ENCODE measurements at places on chromosomes 6 and 20.

GRCh38 chr6:4264081-4264480 lies 128.7 kb upstream of the ECI2 start:
- no peak for DNase-seq

DNA sequence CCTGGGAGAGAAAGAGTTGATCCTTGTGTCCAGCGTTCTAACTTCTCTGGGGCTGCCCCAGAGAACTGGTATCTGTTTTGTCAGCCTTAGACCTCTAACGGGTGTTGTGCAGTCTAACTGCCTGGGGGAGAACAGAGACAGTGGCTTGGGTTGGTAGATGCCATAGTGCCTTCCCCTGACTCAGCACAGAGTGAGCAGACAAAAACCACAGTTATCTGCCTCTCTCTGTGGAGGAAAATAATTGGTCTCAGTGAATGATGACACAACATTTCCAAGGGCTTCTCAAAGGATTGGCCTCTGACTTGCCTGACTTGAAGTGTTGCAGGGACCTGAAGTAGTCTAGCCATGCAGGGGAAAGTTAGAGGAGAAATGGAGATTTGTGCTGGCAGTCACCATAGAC lies 226.2 kb upstream of the MAN1A1 start:
- no peak for DNase-seq

- no peak for DNase-seq
Observed at GRCh38 chr6:56169366-56169765, 78.0 kb downstream of the COL21A1 start.

DNA sequence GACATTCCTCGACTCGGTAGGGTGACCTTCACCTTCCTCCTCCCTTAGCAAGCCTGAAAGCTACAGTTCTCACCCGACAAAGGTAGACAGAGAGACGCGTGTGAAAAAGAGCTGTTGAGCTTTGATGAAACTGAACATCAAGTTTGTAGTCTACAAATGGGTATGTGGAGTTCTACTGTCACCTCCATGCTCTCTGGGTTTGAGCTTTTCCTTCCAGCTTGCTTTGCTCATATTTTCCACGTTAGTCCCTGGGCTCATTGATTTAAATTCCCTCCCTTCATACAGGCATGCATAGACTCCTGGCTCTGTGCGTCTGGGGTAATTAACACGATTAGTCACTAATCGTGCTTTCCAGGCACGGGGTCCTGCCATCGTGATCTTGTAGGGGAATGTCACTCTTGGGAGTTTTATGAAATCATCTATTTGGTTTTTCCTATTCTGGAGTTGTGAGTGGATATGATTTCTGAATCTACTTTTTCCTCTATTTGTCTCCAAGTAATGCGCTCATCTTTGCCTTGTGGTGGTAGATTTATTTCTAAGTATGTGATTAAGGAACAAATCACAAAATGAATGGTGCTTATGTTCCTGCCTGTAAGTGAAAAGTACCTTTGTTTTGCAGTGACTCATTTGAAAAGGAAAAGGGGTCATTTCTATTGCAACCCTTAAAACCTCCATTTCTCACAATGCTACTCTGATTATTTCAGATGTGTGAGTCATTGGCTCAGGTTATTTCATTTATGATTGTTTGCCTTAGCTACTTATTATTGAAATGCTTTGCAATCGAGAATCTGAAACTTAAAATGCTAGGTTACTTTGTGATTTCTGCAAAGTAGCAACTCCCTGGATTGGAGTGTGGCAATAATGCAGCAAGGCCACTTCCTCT lies 154.6 kb downstream of the ZDHHC14 start:
- peak; percentile 78 for DNase-seq

DNA sequence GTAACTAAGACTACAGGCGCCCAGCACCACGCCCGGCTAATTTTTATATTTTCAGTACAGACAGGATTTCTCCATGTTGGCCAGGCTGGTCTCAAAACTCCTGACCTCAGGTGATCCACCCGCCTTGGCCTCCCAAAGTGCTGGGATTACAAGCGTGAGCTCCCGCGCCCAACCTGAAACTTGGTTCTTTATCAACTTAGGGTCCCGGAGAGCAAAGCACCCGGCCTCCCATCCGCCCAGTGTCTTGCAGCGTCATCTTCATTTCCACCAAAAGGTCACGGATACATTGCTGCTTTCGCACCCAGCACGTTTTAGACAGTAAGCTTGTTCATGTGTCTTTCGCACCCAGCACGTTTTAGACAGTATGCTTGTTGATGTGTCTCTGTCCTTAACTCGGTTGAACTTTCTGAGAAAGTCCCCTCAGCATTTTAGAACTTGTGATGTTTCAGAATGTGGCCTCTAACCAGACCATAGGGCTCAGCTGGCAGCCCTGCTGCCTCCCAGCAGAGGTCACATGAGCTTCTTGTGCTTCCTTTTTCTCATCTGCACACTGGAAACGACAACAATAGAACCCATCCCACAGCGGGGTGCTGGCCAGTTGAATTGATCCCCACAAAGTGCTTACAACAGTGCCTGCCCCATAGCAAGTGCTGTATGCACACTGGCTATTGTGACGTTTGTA lies 48.8 kb downstream of the PRR18 start:
- DNase-seq: peak; percentile 66

DNA sequence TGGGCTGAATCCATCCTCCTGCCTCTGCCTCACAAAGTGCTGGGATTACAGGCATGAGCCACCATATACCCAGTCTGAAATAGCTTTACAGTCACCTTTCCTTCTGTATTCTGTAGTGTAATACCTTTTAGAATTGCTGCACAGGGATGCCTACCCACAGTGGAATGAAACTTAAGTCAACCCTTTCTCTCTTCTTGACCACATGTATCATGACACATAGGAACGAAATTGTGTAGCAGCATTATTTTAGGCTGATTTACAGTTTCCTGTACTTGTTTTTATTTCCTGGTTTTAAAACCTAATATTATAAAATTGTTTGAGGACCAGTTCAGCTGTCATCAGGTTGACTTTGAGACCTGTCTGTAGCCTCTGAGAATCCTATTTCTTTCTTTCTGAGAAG lies 297.8 kb downstream of the ZFAND3 start:
- DNase-seq: no peak

GRCh38 chr6:143513410-143513809 lies 1.9 kb upstream of the FUCA2 start:
- peak; percentile 70 for DNase-seq

DNA sequence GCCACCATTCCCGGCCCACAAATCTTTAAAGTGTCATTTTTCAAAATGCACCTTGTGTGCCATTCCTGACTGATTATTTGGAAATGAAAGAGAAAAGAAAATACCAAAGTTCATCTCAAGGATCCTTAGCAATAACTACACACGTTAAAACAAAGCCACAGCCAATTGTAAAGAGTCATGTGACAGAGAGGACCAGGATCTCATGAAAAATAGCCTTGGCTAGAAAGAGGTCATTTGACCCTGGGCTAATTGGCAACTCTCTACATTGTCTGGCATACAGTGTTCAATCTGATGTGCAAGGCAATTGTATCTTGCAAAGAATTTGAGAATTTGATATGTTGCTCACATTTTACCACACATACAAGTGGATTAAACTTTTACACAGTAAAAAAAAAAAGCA lies 31.6 kb upstream of the HLA-G start:
- no peak for DNase-seq

DNA sequence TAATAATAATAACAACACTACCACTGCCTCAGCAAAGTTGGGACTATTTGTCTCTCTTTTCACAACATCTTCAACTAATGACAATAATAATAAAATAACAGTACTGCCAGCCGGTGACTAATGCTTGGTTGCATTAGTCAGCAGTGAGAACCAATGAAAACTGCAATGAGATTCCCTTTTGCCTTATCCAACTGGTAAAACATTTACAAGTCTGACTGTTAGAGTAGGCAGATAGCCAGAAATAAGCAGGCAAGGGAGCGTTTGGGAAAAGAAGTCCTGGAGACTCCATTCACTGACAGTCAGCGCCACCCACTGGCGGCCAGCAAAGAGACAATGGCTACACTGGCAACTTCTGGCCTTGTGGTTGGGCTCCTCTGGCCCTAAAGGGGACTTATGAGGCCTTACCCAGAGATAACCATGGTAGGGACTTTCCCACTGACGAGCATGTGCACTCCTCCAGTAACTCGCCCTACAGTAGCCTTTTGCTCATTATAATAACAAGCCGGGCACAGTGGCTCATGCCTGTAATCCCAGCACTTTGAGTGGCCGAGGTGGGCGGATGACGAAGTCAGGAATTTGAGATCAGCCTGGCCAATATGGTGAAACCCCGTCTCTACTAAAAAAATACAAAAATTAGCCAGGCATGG lies 3.4 kb upstream of the NSFL1C start:
- DNase-seq: peak; percentile 77

DNA sequence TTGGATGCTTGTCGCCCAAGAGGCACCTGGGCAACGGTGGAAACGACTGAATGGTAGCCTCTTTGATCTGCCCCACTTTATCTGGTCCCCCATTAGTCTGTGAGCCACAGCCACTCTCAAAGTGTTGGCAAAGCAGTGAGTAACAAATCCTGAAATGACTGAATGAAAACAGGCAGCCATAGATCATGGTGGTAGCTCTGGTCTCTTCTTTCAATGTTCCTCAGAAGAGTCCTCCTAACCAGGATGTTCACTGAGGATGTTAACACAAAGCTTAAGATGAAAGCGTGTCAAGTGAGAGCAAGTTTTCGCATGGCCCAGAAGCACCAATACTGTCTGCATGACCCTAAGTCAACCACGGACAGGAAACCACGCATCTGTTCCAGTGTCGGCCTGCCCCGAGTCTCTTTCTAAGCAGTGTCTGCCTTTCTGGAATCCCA lies 107.3 kb downstream of the IRF4 start:
- peak; percentile 48 for DNase-seq

- peak; percentile 3 for DNase-seq
Observed at GRCh38 chr20:51987812-51988211, 185.5 kb upstream of the SALL4 start.

- DNase-seq: no peak
Observed at GRCh38 chr6:86477500-86478148, 459.7 kb upstream of the HTR1E start.

DNA sequence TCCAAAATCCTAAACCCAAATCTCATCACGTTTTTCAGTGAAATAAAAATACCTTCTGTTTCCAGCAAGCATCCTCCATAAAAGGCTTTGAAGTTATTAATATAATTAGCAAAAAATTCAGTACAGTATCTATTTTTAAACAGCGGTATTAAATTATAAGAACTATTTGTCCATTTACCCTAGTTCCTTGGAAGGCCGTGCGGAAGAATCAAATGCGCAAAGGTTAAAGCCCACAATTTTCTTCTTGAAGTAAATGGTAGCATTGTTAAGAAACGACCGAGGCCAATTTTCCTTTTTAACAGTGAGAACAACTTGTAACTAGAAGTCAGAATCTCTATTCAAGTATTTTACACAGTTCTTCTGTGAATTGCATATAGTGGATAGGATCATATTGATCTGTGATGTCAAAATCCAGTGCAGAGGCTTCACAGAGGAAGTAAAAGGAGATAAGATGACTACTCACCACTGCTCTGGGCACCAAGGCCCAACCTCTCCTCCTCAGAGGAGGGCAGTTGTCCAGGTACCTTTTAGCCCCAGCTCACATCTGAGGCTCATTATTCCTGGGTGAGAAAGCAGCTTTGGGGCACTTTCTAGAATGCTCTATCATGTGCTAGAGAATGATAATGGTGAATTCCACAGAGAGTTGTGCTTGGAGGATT lies 36.3 kb downstream of the TNFAIP3 start:
- DNase-seq: no peak

GRCh38 chr6:32980488-32981038 lies 12.2 kb downstream of the BRD2 start:
- DNase-seq: no peak

DNA sequence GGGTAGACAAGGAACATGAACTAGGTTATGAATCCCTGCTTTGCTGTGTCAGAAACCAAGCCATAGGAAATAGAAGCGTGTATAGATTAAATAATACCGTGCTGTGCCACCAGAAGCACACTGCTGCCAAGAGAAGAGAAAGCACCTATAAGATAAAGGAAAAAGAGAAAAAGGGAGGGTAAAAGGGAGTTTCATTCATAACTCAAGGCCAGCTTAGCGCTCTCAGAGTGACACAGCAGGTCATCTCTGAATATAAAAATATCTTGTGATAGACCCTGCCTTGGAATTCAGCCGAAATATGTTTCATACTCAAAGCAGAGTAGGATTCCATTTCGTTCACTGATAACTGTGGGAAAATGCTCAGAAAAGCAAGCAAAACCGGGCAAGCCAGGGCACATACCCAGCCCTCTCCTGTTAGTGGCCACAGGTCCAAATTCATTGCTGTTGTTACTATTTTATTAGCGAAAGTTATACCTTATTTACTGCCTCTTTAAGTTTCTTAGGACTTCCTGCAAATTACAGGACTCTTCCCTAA lies 8.7 kb downstream of the JAG1 start:
- DNase-seq: no peak

DNA sequence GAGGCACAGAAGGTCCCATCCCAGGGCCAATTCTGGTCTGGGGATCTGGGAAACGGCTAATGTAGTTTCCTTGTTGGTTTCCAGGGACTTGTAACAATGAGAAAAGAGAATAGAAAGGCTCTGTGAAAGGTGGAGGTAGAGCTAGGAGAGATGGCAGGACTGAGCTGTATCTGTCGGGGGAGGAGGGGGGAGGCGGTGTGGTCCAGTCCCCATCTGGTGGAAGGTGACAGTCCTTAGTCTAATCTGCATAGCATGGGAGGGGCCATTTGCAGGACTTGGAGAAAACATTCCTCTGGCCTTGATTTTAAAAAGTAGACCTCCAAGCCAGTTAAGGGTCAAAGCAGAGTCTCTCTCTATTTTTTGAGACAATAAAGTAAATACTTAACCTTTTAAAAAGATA lies 137.1 kb downstream of the DNAH8 start:
- DNase-seq: no peak

DNA sequence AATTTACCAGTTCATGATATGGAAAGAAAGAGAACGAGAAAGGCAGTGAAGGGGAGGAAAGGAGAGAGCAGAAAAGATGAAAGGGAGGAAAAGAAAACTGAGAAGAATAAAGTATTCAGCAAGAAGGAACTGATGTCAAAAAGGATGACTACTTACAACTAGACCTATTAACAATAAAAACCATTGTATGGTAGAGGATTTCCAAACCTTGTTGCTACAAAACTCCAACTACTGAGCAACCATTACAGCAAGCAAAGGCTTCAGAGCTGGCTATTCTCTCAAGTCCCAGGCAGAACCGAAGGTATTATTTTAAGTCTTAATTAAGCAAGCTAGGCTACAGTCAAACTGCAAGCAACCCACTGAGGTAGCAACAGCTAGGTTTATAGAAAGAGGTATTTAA lies 142.2 kb downstream of the BTBD9 start:
- no peak for DNase-seq

DNA sequence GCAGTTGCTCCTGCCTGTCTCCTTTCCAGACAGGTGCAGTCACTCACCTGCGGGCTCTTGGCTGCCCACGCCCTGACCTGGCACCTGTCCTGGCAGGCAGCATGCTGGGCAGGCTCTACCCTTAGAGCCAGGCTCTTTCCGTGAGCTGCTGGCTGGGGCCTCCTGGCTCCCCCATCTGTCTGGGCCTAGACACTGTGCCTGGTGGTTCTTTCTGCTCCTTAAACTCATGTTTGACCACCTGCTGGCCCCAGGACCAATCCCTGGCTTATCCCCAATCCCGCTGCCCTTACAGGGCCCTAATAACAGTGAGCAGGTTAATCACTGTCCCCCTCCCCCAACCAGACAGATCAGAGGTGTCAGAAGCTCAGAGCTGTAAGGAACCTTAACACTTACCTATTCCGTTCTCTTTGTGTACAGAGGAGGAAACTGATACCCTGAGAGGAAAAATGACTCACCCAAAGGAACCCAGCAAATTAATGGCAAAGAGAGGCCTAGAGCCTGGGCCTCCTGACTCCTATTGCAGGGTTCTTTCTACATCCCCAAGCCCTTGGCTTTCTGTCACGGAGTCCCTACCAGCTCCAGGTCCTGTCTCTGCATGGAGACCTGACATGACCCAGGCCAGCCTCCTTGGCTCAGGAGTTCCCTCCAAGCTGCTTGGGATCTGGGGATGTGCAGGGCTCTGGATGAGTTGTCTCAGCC lies 54.7 kb downstream of the RAB44 start:
- no peak for DNase-seq

Measured in hematopoietic multipotent progenitor cell treated with erythropoietin and hydrocortisone succinate and interleukin-3 and kit ligand, for 4 days (in vitro differentiated cells).